Amygdala (tissue), 56 donors: ENCODE measurements at places on chromosomes 16 and 17.
A peak's percentile ranks its signal among the peaks of the same experiment; 100 is the strongest.

DNA sequence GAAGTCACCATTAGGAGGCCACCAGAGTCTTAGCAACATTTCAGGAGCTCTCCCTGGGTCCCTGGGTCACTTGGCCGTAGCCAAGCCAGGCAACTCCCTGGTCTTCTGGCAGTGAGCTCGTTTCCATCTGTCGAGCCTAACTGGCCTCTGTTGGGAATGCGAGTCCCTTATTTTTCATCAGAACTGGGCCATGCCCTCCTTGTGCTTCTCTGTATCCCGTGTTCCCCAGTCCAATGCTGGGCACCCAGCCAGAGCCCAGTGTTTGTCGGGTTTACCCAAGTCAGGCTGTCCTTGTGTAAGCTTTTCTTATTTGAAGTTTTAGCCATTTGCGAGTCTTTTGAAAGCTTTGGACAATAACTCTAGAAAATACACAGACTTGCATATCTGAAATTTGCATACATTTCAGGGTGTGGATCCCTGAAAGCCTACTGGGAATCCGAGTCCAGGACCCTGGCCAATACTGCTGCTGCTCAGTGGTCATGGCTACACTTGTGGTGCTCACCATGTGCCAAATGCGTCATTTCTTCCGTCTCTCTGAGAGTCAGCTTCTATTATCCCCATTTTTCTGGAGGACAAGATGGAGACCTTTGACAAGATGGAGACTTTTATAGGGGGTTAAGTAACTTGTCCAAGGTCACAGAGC lies 81.6 kb upstream of the LGALS9 start:
- peak; percentile 80 for DNase-seq

DNA sequence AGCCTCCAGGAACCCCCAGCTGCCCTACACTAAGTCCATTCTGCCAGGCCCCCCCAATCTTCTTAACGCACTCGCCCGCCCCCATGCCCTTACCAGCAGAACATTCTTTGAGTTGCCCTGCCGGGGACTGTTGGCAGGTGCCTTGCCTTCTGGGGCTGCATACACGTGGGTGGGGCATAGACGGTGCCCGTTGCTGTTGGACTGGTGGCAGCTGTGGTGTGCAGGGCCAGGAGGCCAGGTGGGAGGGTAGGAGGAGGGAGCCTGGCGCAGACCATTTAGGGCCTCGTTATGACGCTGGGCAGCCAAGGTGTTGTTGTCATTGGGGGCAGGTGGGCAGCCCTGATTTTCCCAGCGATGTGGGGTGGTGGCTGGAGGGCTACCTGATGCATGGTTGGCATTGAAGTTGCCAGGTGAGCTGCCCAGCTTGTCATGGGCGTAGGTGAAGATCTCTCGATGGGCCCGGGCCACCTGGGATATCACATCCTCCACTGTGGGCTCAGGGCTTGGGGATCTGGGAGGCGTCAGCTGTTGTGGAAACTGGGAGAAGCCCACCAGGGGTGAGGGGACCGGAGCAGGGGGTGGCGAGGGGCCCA lies 4.9 kb downstream of the NR1D1 start:
- DNase-seq = no peak

DNA sequence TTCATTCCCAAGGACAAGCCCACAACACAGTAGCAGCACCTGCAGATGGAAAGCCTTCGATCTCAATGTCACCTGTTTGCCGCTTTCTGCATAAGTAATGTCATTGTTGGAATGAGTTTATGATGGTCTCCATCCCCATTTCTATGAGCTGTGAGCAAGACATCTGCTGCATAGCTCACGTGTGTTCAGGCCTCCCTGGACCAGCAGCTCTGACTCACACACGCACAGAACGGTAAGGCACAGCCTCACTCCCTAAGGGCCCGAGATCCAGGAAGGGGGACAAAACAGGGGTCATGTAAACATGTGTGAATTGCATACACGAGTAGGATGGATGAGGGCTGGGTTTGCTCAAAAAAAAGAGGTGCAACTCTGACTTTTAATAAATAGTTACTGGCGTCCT lies 223.1 kb downstream of the SOX9 start:
- no peak for DNase-seq

- DNase-seq = no peak
These were observed 70.8 kb downstream of the RAB11FIP4 start for GRCh38 chr17:31462261-31462660.

- no peak for DNase-seq
These were observed 2.5 kb downstream of the BHLHA9 start for GRCh38 chr17:1272701-1273100.

- DNase-seq = no peak
These were observed 113.4 kb upstream of the ELAC2 start for GRCh38 chr17:13131225-13131624.

- DNase-seq = peak; percentile 45
These were observed 7.5 kb upstream of the RASD1 start for GRCh38 chr17:17503566-17504130.

DNA sequence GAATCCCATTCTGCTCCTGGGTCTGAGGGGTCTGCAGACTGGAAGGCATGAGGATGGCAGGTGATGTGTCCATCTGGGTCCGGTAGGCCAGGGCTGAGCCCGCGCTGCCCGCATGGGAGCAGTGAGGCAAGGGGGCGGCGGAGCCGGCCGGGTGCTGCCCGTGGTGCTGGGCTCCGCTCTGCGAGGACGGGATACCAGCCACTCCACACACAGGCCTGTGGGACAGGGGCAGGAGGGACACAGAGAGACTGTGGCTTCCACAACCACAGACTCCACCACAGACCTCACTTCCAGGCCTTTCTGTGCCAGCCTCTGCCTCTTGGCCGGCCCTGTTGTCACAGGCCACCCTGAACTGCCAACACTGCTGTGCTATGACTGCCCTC lies 25.4 kb downstream of the MAP1LC3B start:
- DNase-seq = no peak

GRCh38 chr17:66764506-66764905 lies 70.4 kb upstream of the CACNG5 start:
- no peak for DNase-seq

- DNase-seq = no peak
These were observed 1.0 kb downstream of the UTP4 start for GRCh38 chr16:69133373-69133954.

DNA sequence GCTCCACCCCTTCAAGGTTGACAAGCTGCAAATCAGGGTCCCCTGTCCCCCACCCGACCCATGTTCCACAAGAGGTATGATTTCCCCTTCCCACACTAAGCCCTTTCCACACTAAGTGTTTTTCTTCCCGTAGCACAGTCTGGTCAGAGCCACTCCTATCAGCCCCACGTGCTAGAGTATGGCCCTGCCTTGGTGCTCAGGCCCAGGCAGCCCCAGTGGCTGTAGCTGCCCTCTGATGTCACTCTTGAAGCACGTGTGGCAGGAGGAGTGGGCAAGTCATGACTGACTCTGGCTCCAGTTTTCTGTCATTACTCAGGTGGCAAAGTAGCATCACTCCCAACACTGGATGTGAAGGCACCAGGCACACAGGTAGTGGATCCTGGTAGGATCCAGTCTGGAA lies 35.4 kb upstream of the ERN1 start:
- DNase-seq = no peak

DNA sequence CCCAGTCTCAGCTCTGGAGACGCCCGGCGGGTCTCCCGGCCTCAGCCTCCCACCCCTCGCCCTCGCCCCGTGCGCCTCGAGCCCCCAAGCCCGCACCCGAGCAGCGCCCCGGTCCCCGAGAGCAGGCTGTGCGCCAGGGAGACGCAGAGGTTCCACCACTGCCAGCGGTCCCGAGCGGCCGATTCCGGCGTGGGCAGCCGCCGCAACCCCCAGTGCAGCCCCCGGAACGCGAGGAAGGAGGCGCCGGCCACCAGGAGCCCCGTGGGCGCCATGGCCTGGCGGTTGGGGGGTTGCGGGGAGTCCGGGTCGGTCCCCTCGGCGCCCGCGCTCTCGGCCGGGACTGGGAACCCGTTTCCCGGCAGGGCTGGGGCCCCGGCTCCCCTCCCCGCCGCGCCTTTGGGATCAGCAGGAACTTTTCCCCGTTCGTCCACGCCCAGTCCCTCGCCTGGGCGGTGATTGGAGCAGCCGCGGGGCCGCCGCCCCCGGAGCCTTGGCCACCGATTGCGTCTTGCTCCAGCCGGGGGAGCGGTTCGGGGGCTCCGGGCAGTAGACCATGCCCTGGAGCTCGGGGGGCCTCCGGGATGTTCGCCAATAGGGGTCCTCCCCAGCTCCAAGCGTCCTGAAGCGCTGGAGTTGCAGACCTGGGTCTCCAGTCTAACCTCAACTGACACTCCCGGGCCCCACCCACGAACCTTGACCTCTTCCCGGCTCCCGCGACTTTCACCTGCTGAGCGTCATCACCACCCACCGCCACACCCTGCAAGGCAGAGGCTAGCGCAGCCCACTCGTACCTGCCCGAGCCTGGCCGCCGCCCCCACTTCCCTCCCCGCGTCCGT lies at the start of gene TLCD2:
TSS of gene TLCD2 (minus strand) at position 407 of the 836 bp plus-strand sequence. CDS start at position 272, 135 bp downstream.
- DNase-seq = no peak

DNA sequence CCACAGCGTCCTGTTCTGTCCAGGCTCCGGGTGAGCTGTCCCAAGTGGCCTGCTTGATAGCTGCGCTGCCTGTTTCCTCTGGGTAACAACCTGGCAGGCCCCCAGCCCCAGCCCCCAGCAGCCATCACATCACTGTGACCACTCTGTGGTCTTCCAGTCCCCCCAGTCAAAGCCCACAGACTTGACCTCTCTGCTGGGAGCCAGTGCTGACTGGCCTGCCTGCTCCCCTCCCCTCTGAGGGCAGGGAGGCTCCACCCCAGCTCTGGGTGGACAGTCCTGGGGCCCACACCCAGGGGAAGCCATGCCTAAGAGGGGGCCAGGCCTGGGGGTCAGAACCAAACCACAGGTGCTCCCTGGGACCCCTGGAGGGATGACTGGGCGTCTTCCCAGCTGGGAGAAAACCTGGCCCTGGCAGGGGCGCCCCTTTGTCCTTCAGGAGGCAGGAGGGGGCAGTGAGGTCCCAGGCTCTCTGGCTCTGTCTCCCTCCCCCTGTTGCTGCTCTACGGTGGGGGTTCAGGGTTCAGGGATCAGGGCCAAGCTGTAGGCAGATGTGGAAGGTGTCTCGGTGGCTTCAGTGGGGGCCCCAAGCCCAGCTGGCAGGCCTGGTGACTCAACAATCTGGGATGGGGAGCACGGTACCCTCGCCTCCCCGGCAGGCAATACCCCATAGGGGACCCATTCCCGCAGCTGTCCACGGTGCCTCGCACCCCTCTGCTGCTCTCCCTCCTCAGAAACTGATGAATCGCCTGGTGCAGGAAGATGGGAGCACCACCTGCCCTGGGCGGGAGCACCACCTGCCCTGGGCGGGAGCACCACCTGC lies 1.8 kb upstream of the SLC16A3 start:
- no peak for DNase-seq

- DNase-seq = no peak
These were observed 375.7 kb upstream of the DYNLRB2 start for GRCh38 chr16:80164966-80165550.

- no peak for DNase-seq
These were observed 132.0 kb downstream of the COPRS start for GRCh38 chr17:31726980-31727427.

DNA sequence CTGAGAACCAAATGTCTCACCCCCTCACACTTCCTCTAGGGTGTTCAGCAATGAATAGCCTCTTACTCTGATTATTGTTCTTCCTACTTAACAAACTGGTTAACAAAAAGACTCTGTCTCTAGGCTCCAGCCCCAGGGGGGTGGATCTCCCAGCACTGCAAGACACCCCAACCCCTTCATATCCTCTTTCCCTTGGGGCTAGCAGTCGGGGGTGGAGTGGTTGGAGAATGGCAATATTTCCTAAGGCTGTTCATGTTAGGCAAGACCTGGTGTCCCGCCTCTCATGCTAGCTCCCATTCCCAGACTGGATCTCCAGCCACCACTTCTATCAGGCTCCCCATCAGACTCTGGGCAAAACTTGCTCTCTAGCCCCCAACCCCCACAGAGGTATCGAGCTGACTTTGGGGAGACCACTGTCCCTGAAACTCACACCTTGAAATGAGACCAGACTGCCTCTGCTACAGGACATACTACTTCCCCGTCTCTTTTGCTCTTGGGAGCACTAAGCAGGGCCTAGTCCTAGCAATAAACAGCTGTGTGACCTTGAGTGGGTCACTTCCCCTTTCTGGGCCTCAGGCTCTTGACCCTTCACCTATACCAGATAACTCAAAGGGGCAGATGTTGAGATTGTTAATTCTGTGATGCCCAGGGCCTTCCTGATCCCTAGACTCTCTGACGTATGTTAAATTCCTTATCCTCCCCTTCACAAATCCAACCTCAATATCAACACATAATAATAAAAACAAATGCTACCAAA lies 2.4 kb downstream of the SLC25A35 start:
- no peak for DNase-seq

- DNase-seq = no peak
These were observed 5.1 kb upstream of the CD68 start for GRCh38 chr17:7574176-7574953.

GRCh38 chr16:48537275-48537674 lies 72.7 kb downstream of the N4BP1 start:
- DNase-seq = no peak

- DNase-seq = peak; percentile 5
These were observed 1.4 kb downstream of the MMD start for GRCh38 chr17:55420067-55420775.

DNA sequence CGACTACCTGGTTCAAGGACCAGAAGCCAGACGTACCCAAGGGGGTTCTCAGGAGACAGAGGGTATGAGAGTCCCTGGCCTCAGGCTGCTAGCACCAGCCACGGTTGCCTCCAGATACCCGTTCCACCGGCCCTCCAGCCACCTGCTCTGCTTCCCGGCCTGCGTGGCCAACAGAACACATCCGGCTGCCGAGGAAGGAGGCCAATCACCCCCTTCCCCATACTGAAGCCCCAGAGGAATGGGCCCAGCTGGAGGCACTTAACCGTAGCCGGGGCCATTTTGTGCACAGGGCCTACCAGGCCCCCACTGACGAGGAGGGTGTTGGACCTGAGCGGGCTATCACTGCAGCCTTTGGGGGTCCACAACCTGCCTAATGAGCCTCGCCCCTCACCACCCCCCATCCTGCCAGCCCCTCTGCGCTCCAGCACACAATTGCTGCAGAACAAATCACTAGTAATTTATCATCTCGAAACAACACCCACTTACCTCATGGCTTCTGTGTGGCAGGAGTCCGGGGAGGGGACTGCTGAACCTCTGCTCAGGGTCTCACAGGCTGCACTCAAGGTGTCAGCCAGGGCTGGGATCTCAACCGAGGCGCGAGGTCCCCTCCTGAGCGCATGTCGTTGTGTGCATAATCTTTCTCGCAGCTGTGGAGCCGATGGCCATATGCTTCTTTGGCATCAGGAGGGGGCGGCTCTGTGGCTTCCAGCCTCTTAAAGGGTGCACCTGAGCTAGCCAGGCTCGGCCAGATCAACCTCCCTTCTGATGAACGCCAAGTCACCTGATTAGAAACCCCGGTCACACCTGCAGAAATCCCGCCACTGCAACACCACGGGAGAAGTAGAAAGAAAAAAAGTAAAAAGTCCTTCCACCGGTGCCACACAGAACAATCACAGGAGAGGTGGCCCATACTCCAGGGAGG lies 10.1 kb upstream of the KREMEN2 start:
- DNase-seq = no peak

GRCh38 chr17:42247734-42248133 lies 28.5 kb downstream of the STAT5B start:
- DNase-seq = no peak

GRCh38 chr16:66382171-66382965 lies 15.9 kb downstream of the CDH5 start:
- DNase-seq = no peak

GRCh38 chr17:8969901-8970300 lies 4.4 kb upstream of the PIK3R5 start:
- DNase-seq = no peak
